Upper lobe of right lung (tissue), 1 donor: ENCODE measurements at places on chromosomes 7 and 10.

DNA sequence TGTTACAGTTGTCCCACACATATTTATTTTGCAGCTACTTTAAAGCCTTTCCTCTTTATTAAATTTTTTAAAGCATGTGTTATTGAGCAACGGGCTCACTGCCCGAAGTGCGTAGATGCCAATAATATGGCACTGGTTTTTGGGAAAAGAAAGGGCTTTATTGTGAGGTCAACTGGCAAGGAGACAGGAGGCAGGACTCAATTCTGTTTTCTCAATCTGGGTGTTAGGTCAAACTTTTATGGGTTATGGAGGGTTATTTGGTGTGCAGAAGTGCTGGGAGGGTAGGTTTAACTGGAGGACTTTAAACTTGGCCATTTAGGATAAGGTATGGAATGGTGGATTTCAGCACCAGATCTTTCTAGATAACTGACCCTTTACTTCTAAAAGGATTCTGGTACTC lies 183.6 kb downstream of the LRRC4 start:
- no peak for DNase-seq

DNA sequence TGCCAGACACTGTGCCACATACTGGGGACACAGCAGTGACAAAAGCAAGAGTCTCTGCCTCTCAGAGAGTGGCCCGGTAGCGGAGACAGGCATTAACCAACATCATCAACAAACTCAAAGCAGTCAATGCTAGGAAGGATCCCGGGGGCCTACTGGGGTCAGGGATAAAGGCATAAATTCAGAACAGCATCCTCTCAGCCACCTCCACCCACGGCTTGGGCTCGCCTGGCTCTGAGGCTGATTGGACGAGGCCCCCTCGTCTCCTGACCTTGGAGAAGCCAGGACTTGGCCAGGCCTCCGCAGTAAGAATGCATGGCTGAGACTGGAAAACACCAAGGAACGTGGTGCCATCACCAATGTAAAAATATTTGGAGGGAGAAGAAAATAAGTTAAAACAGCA lies 102.1 kb downstream of the ARHGAP22 start:
- no peak for DNase-seq

GRCh38 chr7:136348542-136349192 lies 371.5 kb upstream of the MTPN start:
- no peak for DNase-seq

- no peak for DNase-seq
These were observed 651.6 kb upstream of the IGFBP3 start for GRCh38 chr7:46572691-46573090.

- no peak for DNase-seq
These were observed 61.5 kb downstream of the CHN2 start for GRCh38 chr7:29255906-29256692.

GRCh38 chr7:910441-910861 lies 34.1 kb downstream of the GET4 start:
- DNase-seq, result no peak

GRCh38 chr10:14146501-14146900 lies 184.2 kb downstream of the FRMD4A start:
- no peak for DNase-seq

GRCh38 chr7:152897401-152897800 lies 137.8 kb downstream of the ACTR3B start:
- no peak for DNase-seq

- no peak for DNase-seq
These were observed 311.7 kb downstream of the GATA3 start for GRCh38 chr10:8365935-8366911.

DNA sequence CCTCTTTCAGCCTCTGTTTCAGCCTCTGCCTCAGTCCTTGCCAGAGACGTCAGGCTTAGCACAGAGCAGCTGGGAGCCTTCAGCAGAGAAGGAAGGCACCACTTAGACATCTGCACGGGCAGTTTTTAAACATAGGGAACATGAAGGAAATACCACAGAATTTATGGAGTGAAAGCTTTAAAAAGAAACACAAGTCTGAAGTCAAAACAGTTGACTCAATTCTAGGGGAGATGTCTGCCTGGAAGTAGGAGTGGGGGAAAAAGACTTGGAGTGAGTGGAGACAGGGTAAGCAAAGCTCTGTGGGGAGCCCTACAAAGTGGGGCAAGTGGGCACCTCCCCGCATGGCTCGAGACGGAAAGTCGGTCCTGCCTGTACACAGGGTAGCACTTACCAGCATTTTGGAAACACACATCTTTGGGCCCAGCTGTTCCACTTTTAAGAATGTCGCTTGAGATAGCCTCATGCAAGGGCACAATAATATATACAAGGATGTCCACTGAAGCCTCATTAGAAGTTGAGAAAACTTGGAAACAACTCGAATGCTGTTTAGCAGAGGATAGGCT lies 5.0 kb upstream of the TBXAS1 start:
- no peak for DNase-seq

DNA sequence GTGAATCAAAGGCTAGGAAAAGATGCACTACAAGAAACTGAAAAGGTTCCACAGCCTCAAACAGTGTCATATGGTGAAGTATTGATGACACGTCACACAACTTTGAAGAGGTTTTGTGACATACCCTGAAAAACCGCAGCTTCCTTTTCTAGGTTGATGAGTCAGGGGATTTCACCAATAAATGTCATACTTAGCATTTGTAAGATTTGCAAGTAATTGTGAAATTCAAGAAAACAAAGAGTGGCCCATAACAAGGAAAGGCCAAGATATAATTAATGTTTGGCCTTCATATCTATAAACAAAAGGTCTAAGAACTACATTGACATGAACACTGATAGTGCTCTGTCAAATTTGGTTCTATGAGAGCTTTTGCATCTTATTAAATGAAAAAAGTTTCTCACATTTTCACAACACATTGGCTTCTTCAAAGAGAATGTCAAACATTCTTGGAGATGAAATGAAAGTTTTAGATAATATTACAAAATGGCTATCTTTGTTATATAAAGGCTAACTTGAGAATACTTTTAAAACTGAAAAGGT lies 62.0 kb upstream of the NAMPT start:
- no peak for DNase-seq

GRCh38 chr10:132784866-132785722 lies 853 bp downstream of the NKX6-2 start:
- DNase-seq, result no peak
